ENCODE measurements at places on chromosomes 3 and 15.

DNA sequence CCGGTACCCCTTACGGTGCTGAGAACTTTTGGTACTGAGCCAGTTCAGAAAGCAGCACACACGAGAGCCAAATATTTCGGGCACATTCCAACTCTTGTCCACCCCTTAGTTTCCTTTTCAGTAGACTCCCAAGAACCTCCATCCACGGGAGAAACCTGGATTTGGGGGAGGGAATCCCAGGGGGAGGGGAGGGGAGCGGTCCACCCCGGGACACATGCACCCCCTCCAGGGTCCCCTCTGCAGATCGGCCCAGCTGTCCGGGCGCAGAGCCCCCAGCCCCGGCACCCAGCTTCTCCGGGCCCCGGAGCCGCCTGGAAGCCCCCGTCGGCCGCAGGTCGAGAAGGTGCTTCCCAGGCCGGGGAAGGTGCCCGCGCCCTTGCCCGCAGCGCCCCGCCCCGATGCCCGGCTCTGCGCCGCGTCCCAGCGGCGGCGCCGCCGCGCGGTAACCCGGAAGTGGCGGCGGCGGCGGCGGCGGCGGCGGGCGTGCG is 455 bp upstream of the ABHD17C start:
- peak; percentile 25 for DNase-seq

GRCh38 chr15:68808770-68809169 is 11.9 kb downstream of the ANP32A start:
- DNase-seq: no peak

DNA sequence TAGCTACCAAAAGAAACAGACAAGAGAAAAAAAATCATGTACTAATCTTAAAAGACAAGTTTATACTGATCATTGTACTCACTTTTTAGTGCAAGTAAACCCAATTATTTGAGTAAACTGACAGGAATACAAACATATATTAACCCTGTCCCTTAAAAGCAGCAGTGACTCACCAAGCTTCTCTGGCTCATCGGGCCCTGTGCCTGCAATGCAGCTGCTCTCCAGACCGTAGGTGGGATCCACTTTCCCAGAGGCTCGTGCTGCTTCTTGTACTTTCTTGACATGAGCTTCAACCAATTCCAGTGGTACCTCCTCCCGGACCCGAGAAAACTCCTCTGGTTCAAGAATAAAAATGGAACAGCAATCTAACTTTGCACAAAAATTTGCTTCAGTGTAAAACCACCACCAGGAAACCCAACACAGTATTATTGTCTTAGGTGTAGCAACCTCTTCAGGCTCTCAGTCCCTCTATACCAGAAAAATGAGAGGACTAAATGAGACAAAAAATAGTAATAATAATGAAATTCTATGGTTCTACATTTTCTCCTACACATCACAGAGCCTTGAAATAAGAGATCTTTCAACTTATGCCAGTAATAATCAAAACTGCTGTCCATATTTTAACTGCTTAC is 82.6 kb upstream of the CSPG5 start:
- no peak for DNase-seq

DNA sequence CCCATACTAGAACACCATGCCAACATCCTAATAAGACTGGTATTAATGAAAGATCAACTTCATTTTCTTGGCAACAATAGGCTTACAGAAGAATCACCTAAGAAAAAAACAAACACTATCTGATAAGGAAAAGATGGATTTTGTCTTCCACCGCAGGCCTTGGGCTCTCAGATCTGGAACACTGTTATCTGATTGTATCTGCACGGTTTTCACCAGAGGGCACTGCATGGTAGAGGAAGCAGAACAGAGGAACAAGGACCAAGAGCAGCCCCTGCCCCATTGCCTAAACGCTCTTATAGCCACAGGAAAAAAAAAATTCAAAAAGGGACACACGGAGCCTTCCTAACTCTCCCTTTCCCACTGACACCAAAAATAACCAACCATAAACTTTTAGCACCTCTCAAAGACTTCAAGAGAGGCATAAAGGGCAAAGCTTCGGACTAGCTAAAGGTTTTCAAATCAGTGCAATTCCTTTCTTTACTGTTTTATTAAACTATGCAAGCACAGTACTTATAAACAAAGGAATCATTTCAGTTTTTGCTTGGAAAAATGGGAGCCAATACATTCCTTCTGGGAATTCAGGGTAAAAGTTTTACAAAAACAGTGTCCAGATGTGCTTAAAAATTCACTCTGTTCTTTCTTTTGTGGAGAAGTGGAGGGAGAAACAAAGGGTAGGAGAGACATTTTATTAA is 23.3 kb downstream of the IL17RD start:
- no peak for DNase-seq

GRCh38 chr3:164779816-164780215 is 298.5 kb downstream of the SI start:
- DNase-seq: no peak

DNA sequence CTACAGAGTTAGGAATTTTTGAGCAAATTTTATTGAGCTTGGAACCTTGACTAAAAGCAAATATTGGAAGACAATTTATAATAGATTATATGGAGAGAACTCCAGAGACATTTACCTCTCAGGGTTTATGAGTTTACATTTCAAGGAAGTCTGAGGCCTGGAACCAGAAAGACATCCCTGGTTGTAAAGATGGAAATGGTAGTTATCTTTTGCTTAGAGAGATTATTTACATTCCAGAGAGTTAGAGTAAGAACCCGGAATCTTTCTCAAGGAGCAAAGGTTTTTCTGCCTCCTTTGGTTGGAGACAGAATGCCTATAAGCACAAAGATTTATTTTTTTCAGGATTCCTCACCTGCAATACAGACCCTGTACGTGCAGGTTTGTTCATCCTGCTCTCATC is 458.1 kb downstream of the TBL1XR1 start:
- no peak for DNase-seq

DNA sequence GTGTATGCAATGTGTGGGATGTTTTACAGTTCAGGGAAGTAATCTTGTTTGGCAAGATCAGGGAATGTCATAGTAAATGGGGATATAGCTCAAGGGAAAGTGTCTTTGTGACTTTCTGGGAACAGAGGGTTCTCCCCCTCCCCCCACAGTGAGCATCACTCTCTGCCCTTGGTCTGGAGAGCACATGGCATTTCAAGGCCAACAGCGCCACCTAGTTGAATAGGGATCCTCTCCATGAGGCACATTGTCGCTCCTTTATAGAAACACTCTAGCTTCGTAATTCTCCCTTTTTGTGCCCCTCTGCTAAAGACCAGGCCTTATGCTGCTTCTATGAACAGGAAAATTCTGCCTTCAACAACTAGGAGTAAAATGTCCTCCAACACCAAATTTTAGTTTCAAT is 37.1 kb upstream of the ARNT2 start:
- peak; percentile 26 for DNase-seq

- DNase-seq: no peak
Observed at GRCh38 chr15:26773917-26774316, 1.1 kb upstream of the GABRB3 start.

DNA sequence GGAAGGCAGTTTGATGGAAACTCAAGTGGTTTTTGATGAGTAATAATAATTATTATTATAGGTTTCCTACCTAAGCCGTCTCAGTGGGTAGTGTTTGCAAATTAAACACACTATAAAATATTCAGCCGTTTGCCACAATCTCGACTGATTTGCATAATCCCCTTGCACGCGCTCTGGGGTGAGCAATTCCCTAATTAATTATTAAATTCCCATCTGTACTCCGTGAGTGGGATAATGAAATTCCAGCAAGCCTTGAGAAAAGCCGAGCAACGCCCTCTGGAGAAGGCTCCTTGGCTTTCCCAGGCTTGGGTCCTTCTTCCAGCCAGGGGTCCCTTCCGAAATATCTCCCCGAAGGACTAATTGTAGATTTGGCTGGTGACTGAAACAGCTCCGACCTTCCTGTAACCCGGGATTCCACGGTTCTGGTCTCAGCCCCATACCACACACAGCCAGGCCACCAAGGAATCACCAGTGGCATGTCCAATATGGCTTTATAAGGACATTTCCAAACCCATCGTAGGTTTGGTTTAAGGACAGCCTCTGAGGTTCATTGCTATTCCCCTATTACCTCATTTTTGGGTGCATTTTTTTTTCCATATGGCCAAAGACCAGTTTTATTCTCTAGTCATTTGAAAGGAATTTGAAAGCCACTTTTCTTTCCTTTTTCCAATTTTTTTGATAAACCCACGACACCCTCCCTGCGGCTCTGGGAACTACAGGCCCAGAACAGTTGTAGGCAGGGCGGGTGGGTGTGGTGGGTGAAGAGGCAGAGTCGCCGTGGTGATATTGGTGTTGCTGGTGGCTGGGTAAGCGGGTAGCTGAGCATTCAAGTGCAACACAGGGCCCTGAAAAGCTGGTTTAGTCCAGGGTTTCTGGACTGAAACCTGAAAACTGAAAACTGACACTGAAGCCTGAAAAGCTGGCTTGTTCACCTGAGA is 33.2 kb upstream of the RGMA start:
- DNase-seq: no peak

GRCh38 chr15:74269362-74270035 is 33.4 kb downstream of the CCDC33 start:
- no peak for DNase-seq
